ENCODE measurements at places on chromosomes 16 and 17.

- no peak for DNase-seq
Observed at GRCh38 chr17:47949946-47950345, 7.7 kb downstream of the PRR15L start.

DNA sequence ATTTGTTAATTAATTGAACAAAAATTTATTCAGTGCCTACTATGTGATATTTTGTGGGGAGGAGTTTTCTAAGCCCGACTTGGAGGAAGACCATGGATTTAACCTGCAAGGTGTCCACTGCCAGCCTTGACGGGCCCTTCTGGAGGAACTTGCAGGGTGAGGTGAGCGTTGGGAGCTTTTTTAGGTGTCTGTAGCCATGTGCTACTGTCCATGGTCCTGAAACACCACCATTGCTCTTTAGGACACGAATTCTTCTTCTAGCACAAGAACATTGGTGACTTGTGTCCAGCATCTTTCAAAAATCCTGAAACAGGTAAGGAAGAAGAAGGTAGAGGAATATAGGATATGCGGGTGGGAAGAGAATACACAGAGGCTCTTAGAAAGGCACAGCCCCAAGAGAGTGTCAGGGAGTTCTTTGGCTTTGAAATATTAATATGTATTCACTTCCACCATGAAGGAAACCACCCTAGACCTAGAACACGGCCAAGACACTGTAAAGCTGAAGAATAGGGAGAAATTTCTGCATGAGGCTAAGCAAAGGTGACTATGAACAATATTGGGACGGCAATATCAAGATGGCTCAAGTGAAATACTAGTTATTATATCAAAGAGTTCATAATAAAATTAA is 27.9 kb upstream of the OR4D1 start:
- no peak for DNase-seq

DNA sequence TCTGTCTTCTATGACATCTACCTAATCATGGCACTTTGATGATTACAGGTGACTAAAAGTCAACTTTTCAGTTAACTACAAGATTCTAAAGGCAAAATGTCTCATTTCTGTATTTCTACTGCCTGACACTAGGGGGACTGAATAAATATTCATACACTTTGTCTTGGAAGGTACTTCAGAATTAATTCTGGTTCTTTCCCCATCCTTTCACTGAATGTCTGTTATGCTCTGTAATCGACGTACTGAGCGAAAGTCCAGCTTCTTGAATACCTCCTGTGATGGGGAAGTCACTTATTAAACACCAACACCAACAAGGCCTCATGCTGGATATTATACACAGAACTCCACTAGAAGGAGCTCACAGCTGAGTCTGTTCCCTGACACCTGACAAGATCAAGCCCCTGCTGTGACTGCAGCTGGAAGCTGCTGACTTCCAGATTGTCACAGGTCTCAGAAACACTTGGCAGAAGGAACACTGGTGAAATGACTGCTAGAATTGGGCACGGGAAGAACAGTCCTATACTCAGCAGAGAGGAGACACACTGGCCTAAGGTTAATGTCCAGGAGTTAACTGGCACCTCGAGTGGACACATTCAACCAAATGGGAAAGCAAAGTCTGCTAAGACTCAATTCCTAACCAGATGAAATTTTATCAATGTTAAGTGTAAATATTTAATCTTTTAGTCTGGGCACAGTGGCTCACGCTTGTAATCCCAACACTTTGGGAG is 31.9 kb downstream of the CMC2 start:
- DNase-seq: no peak

DNA sequence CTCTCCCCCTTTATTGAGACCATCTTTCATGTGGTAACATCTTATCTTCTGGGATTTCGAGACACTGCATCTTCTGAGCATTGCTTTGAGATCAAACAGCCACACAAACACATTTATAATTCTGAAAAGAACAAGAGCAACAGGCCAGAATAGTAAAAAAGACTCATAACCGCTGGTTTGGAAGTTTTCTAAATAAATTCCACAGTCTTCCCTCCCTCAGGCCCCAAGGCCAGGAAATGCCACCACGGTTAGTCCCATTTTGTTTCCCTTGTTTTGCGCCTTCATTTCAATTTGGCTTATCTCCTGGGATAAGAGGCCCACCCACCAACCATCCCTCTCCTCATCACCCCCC is 25.3 kb downstream of the LITAF start:
- DNase-seq: no peak

GRCh38 chr16:89324056-89325010 is 106.8 kb downstream of the ZNF778 start:
- no peak for DNase-seq

DNA sequence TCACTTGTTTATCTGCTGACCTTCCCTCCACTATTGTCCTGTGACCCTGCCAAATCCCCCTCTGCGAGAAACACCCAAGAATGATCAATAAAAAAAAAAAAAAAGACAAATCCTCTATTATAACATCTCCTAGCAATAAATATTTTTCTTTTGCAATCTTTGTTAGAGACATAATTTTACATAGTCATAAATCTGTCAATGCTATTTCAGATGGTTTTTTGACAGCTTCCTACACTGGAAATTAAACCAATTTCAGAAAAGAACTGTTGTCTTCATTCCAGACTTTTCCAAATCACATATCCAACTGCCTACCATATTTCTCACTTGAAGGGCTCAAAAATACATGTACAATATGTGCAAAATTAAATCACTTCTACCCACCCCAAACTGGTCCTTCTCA is 3.7 kb downstream of the METTL16 start:
- DNase-seq: no peak

DNA sequence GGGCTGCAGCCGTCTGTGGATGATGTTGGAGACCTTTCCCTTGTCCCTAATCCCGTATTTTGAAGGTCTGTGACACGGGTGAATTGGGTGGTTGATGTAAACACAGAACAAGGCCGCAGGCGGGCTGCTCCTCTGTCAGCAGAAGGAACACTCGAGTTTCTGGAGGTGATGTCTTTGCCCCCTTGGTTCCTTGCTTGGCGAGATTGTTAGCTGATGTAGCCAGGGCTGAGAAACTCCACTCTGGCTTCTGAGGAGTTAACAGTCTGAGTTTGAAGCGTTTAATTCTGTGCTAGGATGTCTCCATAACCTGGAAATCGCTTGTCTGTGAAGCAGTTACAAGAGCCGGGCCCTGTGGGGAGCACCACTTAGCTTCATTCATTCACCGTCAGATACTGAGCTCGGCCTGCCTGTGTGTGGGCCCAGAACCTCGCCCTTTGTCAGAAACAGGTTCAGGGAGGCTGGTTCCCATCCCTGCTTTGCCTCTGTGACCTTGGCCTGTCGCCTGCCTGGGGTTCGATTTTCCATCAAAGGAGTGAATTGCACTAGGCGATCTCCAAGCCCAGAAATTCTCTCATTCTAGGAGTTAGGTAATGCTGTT is 1.3 kb downstream of the MAPK8IP3 start:
- DNase-seq: no peak

DNA sequence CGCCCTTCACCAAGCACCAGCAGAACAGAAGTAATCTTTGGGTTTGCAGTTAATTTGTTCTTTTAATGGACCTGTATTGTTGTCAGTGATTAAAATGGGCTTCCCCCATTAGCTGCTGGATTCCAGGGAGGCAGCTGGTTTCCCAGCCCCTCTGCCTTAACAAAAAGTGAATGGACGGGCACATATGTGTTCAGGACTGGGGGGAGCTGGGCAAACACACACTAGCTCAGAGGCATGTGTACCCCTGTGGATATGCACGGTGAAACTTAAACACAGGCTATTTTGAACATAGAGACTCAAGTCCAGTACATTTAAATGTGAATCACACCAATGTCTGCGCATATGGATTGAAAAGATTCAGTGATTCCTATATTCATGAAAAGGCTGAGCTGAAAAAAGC is 25.5 kb upstream of the TMEM132E start:
- no peak for DNase-seq

DNA sequence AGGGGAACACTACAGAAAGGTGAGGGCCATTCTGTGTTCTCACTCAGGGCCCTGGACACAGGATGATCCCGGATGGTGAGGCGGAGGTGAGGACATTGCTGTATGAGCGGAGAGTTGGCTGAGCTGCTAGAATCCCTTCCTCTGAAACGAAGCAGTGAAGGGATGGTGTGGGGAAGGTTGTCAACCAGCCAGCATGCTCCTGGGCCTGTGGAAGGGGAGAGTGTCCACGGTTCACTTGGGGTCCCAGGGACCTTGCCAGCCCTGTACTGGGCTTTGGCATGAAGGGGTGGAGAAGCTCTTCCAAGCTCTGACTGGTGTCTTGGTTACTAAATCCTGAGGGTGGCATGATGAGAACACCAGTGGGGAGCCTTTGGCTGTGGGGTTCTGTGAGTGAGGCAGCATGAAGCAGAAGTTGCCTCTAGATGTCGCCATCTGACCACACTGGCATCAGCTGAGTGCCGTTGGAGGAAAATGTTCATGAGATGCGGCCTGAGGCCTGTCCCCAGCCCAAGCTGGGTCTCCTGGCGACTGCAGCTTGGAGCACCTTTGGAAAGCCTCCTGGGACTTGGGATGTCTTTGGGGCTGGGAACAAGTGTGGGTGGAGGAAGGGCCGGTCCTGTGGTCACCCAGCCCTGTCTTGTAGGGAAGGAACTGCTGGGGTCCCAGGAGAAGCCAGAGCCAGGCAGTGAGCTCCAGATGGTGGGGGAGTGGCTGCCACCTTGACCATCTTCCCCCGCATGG is 14.8 kb downstream of the PDP2 start:
- DNase-seq: peak; percentile 38

DNA sequence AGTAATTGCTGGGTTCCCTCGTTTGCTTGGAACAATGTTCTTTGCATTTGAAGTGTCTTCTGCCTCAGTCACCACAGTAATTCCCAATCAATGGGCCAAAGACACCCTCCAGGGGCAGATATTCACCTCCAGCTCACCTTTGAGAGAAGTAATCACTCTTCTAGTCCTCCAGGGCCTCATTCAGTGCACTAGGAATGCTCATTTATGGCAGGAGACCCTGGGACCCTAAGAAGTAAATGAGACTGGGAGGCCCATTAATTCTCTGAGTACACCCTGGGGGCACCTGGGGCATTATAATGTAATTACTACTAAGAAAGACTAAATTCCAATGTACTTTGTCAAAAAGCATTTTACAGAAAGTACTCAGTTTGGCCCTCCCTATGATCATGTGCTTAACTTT is 158.2 kb upstream of the XYLT1 start:
- no peak for DNase-seq

- no peak for DNase-seq
Observed at GRCh38 chr16:89120281-89120680, 26.6 kb downstream of the ACSF3 start.

GRCh38 chr16:68711421-68712139 is 25.5 kb upstream of the CDH1 start:
- DNase-seq: no peak

DNA sequence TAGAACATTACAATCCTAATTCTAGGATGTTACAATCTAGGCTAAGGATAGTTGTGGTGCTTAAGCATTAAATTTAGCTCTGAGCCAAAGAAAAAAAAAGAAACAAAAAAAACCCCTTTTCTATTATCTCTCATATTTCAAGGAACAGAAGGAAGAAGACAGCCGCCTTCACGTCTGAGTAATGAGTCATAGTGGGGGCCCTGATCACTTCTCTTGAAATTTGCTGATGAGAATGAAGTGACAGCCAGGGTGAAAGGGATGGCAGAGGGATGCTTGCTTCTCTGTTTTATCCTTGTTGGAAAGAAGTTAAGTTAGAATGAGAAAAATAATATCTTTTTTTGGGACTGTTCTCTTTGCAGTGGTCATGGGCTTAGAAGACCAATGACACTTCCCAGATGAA is 82.6 kb upstream of the MPHOSPH6 start:
- DNase-seq: no peak

GRCh38 chr17:43384476-43384862 is 14.3 kb upstream of the ARL4D start:
- DNase-seq: no peak

DNA sequence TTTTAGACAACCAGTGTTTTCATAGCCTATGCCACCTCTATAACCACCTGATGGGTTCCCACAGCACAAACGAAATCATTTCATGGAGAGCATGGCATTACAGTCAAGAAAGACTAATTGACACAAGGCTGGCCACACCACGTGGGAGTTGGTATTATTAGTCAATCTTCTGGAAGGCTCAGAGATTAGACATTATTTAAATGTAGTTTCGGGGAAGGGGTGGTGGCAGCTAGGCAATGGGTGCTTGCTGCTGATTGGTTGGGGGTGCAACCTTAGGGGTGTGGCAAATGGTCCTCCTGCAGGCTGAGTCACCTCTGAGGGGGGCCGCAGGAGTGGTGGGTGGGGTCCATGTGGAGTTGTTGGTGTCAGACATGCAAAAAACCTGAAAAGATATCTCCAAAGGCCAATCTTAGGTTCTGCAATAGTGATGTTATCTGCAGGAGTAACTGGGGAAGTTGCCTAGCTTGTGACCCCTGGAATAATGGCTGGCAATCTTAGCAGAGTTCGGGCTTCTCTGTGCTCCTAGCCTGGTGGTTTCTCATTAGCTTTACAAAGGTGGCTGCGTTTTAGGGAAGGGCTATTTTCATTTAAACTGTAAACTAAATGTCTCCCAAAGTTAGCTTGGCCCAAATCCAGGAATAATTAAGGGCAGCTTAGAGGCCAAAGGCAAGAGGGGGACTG is 4.6 kb downstream of the TEN1 start:
- DNase-seq: no peak

DNA sequence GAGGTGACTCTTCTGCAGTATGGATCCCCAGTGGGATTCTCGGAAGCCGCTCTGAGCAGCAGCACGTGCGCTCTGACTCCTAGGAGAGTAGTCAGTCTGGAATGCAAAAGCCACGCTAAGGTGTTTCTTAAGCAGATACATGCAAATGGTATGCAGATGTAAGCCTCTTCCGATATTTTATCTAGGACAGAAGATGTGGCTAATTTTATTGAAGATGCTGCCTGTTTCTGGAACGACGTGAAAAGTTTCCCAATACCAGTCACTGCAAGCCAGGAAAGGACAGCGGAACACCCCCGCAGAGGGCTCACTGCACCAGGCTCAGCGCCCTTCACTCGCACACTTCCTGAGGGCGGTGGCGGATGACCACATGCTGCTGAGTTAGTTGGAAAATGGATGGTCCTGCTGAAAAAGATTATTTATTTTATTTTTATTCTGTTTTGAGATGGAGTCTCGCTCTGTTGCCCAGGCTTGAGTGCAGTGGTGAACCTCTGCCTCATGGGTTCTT is 10.1 kb downstream of the FADS6 start:
- no peak for DNase-seq

DNA sequence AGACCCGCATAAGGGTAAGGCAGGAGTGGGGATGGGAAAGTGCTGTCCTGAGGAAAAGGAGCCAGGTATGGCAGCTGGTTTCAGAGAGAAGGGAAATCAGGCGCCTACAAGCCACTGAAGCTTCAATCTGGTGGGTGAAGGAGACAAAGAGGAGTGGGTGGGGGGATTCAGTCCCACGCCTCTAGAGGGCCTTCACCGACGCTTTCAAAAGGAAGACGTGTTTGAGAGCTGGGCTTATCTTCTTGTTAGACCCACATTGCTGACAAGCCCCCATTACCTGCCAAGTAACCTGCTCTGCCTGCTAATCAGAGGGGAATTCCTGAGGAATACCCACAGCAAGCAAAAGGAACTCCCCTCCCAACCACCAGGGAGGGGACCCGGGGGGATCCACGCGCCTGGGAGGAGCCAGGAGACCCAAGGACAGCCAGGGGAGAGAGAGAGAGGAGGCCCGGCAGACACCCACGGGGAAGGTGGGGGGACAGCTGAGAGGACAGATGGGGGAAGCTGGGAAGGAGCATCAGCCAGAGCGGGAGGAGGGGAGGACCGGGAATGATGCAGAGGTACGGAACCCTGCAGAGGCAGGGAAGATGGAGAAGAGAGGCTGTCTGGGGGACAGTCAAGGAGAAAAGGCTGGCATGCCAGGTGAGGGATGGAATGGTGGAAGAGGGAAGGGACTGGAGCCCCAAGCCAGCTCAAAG is 1.0 kb downstream of the MTMR4 start:
- no peak for DNase-seq

Data from NCI-H1105 treated with DMSO at 0.1 percent for 48 hours (cell line).